Right renal cortex interstitium (tissue), 3 donors: ENCODE measurements at places on chromosomes 13 and 19.

DNA sequence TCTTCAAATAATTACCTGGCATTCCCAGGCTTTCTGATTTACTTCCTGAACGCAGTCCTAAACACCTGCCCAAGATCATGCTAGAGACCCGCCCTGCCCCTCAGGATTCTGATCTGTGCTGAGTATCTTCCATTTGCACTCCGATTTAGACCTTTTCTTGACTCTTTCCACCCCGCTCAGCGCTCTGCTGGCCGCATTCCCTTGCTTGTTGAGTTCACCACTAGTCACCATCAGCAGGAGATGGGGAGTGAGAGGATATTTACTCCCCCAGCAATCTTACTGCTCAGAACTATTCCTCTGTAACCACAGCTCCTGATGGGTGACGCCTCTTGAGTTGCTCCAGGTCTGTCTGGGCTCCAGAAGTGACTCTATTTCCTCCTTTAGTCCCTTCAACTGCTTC, 419.4 kb upstream of the MIR17HG start:
- no peak for DNase-seq

- DNase-seq = no peak
Measured at GRCh38 chr19:34120846-34121639, 51.3 kb upstream of the LSM14A start.

GRCh38 chr13:100234524-100235136, 145.7 kb downstream of the PCCA start:
- DNase-seq = no peak

- DNase-seq = no peak
Measured at GRCh38 chr19:53463263-53463662, 4.3 kb upstream of the ZNF813 start.

DNA sequence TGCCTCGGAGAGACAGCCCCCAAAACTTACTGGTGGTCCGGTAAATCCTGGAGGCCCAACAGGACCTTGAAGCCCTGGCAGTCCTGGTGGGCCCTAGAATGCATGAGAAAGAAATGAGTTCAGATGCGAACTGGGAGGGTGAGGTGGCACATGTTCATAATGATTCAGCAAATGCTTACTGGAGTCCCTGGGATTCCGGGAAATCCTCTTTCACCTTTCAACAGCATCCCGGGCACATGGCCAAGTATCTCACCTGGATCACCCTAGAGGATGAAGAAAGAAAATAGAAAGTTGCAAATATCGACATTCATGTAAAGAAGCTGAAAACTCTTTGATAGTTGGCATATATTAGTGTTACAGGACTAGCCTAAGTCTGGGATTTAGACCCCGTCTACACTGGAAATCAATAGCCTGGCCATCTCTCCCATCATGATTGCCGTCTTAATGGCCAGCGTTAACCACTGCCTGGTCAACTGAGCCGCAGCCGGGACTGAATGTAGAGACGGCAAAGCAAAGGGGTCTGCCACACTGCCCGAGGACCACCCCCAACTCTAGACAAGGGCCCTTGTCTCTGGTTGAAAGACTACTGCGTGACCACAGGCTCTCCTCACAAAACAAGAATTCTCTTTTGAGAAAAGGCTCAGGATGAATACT, 96.9 kb downstream of the COL4A1 start:
- no peak for DNase-seq

DNA sequence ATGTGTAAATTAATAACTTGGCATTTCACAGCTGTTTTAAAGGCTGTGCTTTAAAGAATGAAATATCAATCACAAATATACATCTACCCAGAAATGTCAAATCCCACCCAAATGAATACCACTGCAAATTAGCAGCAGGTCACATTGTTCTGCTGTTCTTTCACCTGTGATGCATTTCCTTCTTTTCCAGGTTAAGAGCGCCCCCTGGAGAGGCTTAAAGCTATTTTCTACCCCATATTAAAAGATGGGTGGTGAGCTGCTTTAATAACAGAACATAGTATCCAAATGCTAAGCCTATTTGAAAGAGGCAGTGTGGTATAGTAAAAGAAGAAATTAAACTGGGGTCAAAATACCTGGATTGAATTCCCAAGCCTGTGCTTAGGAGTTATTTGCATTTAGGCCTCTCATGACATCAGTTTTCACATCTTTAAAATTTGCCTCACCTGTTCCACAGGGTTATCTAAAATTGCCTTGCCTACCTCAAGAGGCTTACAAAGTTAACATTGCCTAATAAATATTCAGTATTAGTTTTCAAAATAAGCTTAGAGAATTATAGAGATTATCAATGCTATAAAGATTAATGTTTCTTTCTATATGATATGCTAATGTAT, 396.9 kb upstream of the SLITRK5 start:
- peak; percentile 32 for DNase-seq

GRCh38 chr13:113327766-113328471, 30.9 kb downstream of the LAMP1 start:
- no peak for DNase-seq

DNA sequence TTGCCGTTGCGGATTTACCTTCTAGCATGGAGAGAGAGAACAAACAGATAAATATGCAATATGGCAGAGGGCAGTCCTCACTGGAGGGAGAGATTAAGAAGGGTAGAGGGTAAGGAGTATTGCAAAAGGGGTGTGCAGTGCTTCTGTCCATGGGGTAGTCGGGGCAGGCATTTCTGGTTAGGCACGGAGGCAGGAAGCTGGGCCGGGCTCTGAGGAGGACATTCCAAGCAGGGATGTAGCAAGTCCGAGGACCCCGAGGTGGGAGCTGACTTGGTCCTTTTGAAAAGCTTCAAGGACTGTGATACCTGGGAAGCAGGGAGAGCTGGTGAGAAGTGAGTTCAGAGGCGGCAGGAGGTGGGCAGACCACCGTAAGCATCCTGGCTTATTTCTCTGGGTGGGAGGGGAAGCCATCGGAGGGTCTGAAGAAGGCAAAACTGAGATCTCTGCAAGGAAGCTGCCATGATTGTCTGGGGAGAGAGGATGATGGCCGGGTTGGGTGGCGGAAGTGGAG, 214.9 kb downstream of the FGF9 start:
- no peak for DNase-seq

DNA sequence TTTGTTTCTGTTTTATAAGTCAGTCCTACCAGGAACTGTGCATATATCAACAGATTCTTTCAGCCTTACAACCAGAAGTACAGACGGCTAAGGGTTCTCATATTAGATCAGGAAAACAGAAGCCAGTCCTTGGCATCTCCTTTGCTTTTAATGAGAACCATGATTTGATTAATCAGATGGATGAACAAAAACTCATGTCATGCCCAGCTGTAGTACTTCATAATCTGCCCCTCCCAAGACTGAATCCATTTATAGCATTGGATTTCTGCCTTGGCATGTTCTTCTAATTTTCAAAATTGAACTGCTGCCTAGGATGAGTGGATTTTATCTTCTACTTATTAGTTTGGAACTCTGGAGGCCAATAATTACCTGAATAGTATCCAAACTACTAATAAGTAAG, 617.2 kb downstream of the SLITRK5 start:
- DNase-seq = no peak

GRCh38 chr19:23789246-23789645, 30.6 kb upstream of the ZNF681 start:
- DNase-seq = no peak

GRCh38 chr19:16435999-16436650, 35.6 kb downstream of the EPS15L1 start:
- no peak for DNase-seq

GRCh38 chr13:30702006-30702405, 33.3 kb upstream of the ALOX5AP start:
- DNase-seq = no peak

- DNase-seq = no peak
Measured at GRCh38 chr13:76936763-76937162, 11.5 kb upstream of the ACOD1 start.

DNA sequence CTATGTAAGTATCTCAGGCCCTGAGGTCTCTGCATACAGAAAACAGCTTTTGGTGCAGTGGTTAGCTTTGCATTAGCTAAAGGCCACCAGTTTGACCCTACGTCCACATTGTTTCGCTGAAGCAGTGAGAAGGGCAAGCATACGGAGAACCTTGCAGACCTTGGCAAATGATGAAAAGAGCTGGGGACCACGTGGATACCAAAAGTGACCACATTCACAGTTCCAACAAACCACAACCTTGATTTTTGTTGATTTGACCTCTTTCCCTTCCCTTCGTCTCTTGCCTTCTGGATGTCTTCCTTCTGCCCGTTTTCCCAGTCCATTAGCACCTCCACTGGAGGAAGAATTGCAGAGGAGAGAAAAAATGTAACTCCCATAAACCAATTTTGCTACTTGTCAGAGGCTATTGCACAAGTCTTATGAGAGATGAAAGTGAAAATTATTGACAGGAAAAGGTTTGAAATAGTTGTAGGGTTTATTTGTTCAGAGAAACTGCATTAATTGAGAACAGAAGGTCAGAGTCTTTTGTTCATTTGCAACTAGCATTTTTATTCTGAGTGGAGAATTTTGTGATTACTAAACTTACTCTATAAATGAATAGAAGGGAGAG, 293.9 kb upstream of the HTR2A start:
- DNase-seq = no peak

DNA sequence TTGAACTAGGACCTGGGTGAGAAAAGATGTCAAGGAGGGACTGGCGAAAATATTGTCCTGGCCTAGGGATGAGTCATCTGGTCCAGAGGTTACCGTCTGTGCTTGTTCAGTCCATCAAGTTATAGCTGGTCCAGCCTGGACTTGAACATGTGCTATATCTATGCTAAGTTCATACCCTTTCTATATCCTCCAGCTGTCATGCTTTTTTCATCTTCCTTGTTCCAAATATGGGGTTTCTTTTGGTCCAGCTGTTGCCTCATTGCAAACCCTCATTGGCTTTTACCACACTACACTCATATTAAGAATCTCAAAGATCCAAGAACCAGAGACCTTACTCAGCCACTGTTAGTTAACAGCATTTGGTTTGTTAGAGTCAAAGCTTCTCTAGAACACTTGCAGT, 19.1 kb upstream of the KLF12 start:
- no peak for DNase-seq

- DNase-seq = no peak
Measured at GRCh38 chr13:101401196-101401595, 15.1 kb downstream of the NALCN start.

- no peak for DNase-seq
Measured at GRCh38 chr13:93220073-93220472, 6.5 kb upstream of the GPC6 start.

GRCh38 chr19:3748965-3749364, 12.5 kb downstream of the APBA3 start:
- no peak for DNase-seq

DNA sequence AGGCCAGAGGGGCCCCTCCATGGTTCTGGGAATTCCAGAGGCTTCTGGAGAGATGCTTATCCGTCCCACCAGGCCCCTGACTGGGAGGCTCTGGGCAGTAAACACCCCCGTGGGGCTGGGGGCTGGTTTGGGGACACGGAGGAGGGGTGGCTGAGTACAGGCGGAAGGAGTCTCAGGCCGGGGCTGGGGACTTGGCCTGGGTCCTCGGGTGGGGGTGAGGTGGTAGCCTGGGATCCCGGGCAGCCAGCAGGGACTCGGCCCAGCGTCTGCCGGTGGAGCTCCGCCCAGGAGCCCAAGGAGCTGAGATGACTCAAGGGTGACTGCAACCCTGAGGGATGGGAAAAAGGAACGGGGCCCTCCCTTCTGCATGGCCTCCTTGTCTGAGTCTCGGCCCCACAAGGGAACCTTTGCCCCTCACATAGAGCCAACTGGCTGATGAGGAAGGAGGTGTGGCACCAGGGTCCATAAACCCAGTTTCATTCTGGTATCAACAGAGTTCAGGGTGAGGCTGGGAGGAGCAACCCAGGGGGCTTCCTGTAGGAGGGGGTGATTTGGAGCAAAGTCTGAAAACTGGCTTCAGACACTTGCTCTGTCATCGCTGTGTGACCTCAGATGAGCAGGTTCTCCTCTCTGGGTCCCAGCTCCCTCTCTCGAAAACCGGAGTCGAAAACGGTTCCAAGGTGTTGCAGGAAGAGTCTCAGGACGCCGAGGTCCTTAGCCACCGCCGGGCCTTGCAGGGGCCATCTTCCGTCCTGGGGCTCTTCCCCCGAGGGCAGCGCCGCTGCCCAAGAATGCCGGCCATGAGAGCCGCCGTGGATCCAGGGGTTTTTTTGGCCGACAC, 809 bp downstream of the MISP start:
- DNase-seq = no peak

GRCh38 chr19:42244347-42245220, 2.2 kb upstream of the GSK3A start:
- DNase-seq = peak; percentile 93

GRCh38 chr19:34278783-34279182, 24.4 kb downstream of the GARRE1 start:
- no peak for DNase-seq

DNA sequence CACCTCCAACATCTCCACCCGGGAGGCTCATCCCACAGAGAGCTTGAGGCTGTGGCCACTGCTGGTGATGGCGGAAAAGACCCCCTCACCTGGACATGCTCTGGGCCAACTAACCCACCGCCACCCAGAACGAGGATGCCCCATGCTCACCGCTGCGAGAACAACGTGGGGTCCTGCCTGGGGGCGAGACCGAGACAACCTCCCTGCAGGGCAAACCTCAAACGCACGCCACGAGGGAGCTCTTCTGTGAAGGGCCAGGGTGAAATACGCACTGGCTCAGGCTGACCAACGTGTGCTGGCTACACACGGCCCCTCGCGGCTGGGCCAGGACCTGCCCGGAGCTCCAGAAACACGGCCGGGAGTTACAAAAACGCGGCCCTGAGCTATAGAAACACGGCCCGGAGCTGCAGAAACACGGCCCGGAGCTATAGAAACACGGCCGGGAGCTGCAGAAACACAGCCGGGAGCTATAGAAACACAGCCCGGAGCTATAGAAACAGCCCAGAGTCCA, 19.0 kb upstream of the PLPP2 start:
- DNase-seq = peak; percentile 80

GRCh38 chr19:5074407-5074806, 105.5 kb downstream of the KDM4B start:
- no peak for DNase-seq

- no peak for DNase-seq
Measured at GRCh38 chr13:30696278-30697176, 38.8 kb upstream of the ALOX5AP start.

- DNase-seq = no peak
Measured at GRCh38 chr13:29750183-29750530, 100.3 kb downstream of the UBL3 start.

- DNase-seq = no peak
Measured at GRCh38 chr19:52992109-52993004, 21.4 kb upstream of the ERVV-1 start.

GRCh38 chr13:47503475-47503874, 497.6 kb downstream of the SUCLA2 start:
- no peak for DNase-seq

DNA sequence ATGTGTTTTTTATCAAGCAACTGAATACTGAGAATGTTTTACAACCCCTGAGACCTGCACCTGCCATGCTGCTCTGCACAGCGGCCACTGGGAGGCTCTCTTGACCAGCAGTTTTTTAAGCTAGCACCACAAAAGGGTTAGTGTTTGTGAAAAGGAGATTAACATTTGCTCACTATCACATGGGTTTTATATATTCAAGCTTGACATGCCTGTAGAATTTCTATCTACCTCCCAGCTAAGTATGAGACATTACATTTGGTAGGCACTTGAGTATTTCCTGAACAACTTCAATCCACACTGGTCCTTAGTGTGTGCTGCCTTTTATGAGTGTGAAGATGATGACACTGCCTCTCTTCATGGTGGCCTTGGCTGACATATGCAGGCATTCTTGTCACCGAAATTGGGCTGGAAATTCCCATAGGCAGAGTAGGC, 1238.9 kb downstream of the UQCRFS1 start:
- no peak for DNase-seq
